Thyroid gland (tissue), 4 donors: ENCODE measurements at places on chromosomes 4 and X. TPM values are rescaled to one million over a fixed set of nuclear protein-coding genes. Genes with fewer than 3 reads are reported as not detected.
A peak's percentile ranks its signal among the peaks of the same experiment; 100 is the strongest.

The ACE2 gene
- 14.6 TPM for total RNA-seq

The CFAP99 gene
- 1.1 TPM for total RNA-seq

The TLR8 gene
- total RNA-seq: 0.73 TPM

The BRS3 gene
- not detected for total RNA-seq

The CD38 gene
- 6.4 TPM for total RNA-seq

The ADH1C gene
- 3.3 TPM for total RNA-seq

The QRFPR gene
- 1.6 TPM for total RNA-seq

The PCDH18 gene
- total RNA-seq: 23.0 TPM

The ARX gene
- not detected for total RNA-seq

GRCh38 chr4:115145393-115146160 is 32.2 kb upstream of the NDST4 start:
- peak; percentile 18 for DNase-seq
- no peaks in the 10 kb centered on the region for H3K27me3 ChIP-seq
- no peak overlapping the region for H3K4me3 ChIP-seq
- no peaks in the 10 kb centered on the region for H3K4me1 ChIP-seq
- no peaks in the 10 kb centered on the region for H3K36me3 ChIP-seq
- no peak overlapping the region for H3K27ac ChIP-seq

DNA sequence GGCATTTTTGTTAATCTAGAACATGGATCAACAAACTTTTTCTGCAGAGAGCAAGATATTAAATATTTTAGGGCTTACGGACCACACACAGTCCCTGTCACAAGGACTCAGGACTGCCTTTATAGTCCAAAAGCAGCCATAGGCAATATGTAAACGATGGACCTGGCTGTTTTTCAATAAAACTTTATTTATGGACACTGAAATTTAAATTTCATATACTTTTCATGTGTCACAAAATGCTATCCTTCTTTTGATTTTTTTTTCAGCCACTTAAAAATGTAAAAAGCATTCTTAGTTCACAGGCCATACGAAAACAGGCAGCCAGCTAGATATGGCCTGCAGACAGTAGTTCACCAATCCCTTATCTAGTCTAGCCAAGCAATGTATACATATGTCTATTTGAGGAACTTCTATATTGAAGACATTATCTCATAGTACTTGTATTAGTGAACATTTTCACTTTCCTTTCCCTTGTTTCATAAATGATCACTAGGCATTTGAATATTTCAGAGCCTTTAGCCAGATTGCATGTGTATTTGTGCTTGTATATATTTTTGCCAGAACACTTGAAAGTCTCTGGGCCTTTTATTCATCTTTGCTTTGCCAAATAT is 350.9 kb downstream of the RPA4 start:
- H3K4me1 ChIP-seq: no peaks in the 10 kb centered on the region
- no peak overlapping the region for H3K4me3 ChIP-seq
- no peak overlapping the region for H3K27ac ChIP-seq
- DNase-seq: no peak
- no peaks in the 10 kb centered on the region for H3K36me3 ChIP-seq
- no peaks in the 10 kb centered on the region for H3K27me3 ChIP-seq

- H3K4me3 ChIP-seq: no peak overlapping the region
- H3K36me3 ChIP-seq: no peaks in the 10 kb centered on the region
- no peaks in the 10 kb centered on the region for H3K4me1 ChIP-seq
- H3K27me3 ChIP-seq: no peaks in the 10 kb centered on the region
- H3K27ac ChIP-seq: no peak overlapping the region
- no peak for DNase-seq
Measured at GRCh38 chr4:4407299-4408131, 20.6 kb downstream of the NSG1 start.

GRCh38 chrX:106286053-106286650 is 118.0 kb downstream of the PWWP3B start:
- no peak for DNase-seq
- peaks cover 4% of the 10 kb centered on the region for H3K27me3 ChIP-seq
- no peaks in the 10 kb centered on the region for H3K36me3 ChIP-seq
- H3K27ac ChIP-seq: no peak overlapping the region
- no peak overlapping the region for H3K4me3 ChIP-seq
- no peaks in the 10 kb centered on the region for H3K4me1 ChIP-seq

GRCh38 chrX:74248889-74249288 is 55.1 kb upstream of the ZCCHC13 start:
- peaks cover 7% of the 10 kb centered on the region for H3K4me1 ChIP-seq
- DNase-seq: no peak
- H3K27ac ChIP-seq: no peak overlapping the region
- no peak overlapping the region for H3K4me3 ChIP-seq
- H3K36me3 ChIP-seq: no peaks in the 10 kb centered on the region

- peaks cover 10% of the 10 kb centered on the region for H3K4me1 ChIP-seq
- peak overlapping the region; percentile 78 for H3K27ac ChIP-seq
- peak; percentile 71 for DNase-seq
Measured at GRCh38 chr4:125091-125771, 930 bp downstream of the ZNF718 start.

DNA sequence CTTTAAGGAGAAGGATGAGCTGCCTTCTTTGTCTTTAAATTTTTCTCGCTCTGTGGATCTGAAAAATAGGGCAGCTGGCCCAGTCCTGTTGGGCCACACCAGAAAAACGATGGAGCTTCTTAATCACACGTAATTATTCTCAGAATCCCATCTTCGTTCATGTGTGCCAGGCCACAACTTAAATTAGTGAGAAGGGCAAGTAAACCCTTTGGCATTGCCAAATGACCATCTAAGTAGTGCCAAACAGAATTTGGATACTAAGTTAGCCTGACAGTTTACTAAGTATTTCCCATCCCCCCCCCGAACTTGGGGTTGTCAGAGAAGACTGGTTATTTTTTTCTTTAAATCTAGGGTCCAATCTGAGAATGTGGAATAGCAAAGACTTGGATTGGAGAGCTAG is 62.0 kb downstream of the CASP3 start:
- H3K4me1 ChIP-seq: no peaks in the 10 kb centered on the region
- no peak overlapping the region for H3K4me3 ChIP-seq

- no peaks in the 10 kb centered on the region for H3K36me3 ChIP-seq
- no peak overlapping the region for H3K27ac ChIP-seq
- no peaks in the 10 kb centered on the region for H3K27me3 ChIP-seq
- DNase-seq: no peak
- no peak overlapping the region for H3K4me3 ChIP-seq
- H3K4me1 ChIP-seq: no peaks in the 10 kb centered on the region
Measured at GRCh38 chr4:175787546-175787945, 24.5 kb downstream of the GPM6A start.

DNA sequence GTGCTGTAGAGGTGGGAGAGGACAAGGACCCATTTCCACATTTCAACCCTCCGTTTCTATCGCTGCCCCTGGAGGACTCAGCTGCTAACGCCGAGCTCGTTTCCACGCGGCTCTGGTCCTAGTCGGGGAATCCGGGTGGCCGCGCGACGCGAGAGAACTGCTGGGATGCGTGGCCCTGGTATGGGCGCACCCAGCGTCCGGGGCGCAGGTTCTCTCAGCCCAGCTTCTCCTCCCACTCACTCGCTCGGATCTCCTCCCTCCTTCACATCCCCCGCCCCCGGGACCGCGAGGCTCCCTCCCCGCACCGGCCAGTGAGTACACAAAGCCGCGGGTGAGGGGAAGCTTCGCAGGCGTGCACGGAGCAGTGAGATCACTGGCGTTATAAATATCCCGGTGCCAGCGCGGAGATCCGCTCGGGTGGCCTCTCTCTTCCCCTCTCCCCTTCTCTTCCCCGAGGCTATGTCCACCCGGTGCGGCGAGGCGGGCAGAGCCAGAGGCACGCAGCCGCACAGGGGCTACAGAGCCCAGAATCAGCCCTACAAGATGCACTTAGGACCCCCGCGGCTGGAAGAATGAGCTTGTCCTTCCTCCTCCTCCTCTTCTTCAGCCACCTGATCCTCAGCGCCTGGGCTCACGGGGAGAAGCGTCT is at the start of gene FGF5:
FGF5 (plus strand) TSS at position 412 of the 649 bp plus-strand sequence; CDS start at position 573, 161 bp downstream.
- peaks cover 17% of the 10 kb centered on the region for H3K4me1 ChIP-seq
- H3K36me3 ChIP-seq: no peaks in the 10 kb centered on the region
- no peak within 1 kb of the TSS for H3K4me3 ChIP-seq

- H3K4me3 ChIP-seq: peak overlapping the region; percentile 33
- H3K36me3 ChIP-seq: no peaks in the 10 kb centered on the region
- DNase-seq: no peak
- H3K27me3 ChIP-seq: no peaks in the 10 kb centered on the region
- H3K4me1 ChIP-seq: peaks cover 12% of the 10 kb centered on the region
- peak overlapping the region; percentile 93 for H3K27ac ChIP-seq
Measured at GRCh38 chrX:3712870-3713224, 602 bp downstream of the PRKX start.

- H3K4me1 ChIP-seq: no peaks in the 10 kb centered on the region
- no peak overlapping the region for H3K27ac ChIP-seq
- no peaks in the 10 kb centered on the region for H3K36me3 ChIP-seq
- DNase-seq: no peak
- H3K27me3 ChIP-seq: no peaks in the 10 kb centered on the region
Measured at GRCh38 chr4:74628852-74629620, 165.3 kb downstream of the BTC start.

- no peaks in the 10 kb centered on the region for H3K27me3 ChIP-seq
- H3K27ac ChIP-seq: no peak overlapping the region
- no peaks in the 10 kb centered on the region for H3K36me3 ChIP-seq
- no peaks in the 10 kb centered on the region for H3K4me1 ChIP-seq
Measured at GRCh38 chrX:138411048-138411447, 300.5 kb downstream of the FGF13 start.

- DNase-seq: no peak
- H3K27me3 ChIP-seq: no peaks in the 10 kb centered on the region
- H3K4me1 ChIP-seq: no peaks in the 10 kb centered on the region
Measured at GRCh38 chr4:72218953-72219352, 187.2 kb downstream of the NPFFR2 start.

DNA sequence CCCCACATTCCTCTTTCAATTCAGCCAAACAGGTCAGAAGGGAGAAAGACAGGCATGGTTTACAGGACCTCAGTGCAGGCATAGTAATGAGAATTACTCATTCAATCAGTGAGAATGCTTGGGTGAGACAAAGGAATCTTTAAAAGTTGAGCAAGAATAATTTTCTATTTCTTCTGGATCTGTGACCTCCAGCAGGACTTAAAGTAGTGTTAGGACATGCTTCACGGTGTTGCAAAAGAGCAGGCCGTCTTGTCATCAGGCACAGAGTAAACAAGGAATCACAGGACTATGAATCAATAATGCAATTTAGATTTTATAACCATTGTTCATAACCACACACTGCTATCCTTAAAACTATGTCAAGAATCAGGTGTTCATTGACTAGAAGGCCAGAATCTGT is 130.6 kb upstream of the GLRA2 start:
- no peaks in the 10 kb centered on the region for H3K27me3 ChIP-seq
- no peaks in the 10 kb centered on the region for H3K4me1 ChIP-seq
- DNase-seq: no peak
- no peak overlapping the region for H3K4me3 ChIP-seq
- H3K36me3 ChIP-seq: no peaks in the 10 kb centered on the region
